Activated CD8-positive, alpha-beta T cell treated with anti-CD3 and anti-CD28 coated beads for 36 hours (primary cell): ENCODE measurements at places on chromosomes 7 and 10.

- DNase-seq, result no peak
These were observed 316.2 kb downstream of the CAMK1D start for GRCh38 chr10:12665501-12665900.

DNA sequence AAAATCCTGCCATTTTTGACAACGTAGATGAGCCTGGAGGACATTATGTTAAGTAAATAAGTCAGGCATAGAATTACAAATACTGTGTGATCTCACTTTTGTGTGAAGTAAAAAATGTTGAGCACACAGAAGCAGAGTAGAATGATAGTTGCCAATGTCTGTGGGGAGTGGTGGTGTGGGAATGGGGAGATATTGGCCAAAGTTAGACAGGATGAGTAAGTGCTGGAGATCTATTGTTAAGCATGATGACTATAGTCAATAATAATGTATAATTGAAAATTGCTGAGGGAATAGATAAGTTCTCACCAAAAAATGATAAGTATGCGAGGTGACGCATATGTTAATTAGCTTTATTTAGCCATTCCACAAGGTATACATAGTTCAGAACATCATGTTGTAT is 92.0 kb downstream of the GPR85 start:
- no peak for DNase-seq

DNA sequence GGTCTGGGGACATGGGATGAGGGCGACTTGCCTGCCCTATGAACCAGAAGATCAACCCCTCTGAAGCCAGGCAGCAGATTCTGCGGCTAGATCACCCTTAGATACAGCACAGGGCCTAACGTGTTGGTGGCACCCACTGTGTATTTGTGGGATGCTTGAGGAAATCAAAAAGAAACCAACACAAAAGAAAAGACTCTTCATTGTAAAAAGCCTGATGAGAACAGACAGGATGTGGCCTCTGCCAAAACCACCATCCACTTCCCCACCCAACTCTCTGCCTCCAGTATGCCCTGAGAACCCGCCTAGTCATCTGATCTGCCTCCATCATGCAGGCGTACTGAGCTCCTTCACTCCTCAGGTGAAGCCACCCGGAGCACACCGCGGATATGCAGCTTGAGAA is 97.2 kb upstream of the INSYN2A start:
- DNase-seq, result peak; percentile 80

- no peak for DNase-seq
These were observed 139.7 kb downstream of the CALN1 start for GRCh38 chr7:72272479-72272878.

- no peak for DNase-seq
These were observed 203.1 kb downstream of the DPP6 start for GRCh38 chr7:154255324-154255723.

DNA sequence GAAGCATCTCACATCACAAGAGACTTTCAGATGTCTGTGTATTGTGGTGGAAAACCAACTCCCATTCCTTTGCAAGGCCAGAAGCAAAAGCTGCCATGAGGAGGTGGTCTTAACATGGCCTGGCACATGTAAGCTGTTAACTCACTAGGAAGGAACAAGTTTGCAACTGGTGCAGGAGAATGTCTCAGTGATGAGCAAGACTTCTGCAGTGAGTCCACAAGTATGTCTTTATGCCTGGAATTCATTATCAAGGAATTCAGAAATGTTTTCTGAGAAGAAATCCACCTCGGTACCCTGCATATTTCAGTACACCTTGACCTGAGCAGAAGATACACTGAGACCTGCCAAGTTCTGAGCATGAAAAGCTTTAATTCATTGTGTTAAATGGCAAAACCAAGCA is 1033.1 kb downstream of the NRG3 start:
- no peak for DNase-seq

- DNase-seq, result no peak
These were observed 195.0 kb downstream of the HGF start for GRCh38 chr7:81574723-81575326.

- no peak for DNase-seq
These were observed 39.9 kb downstream of the RALA start for GRCh38 chr7:39663263-39663662.

GRCh38 chr7:153099235-153099634 is 339.7 kb downstream of the ACTR3B start:
- DNase-seq, result no peak

DNA sequence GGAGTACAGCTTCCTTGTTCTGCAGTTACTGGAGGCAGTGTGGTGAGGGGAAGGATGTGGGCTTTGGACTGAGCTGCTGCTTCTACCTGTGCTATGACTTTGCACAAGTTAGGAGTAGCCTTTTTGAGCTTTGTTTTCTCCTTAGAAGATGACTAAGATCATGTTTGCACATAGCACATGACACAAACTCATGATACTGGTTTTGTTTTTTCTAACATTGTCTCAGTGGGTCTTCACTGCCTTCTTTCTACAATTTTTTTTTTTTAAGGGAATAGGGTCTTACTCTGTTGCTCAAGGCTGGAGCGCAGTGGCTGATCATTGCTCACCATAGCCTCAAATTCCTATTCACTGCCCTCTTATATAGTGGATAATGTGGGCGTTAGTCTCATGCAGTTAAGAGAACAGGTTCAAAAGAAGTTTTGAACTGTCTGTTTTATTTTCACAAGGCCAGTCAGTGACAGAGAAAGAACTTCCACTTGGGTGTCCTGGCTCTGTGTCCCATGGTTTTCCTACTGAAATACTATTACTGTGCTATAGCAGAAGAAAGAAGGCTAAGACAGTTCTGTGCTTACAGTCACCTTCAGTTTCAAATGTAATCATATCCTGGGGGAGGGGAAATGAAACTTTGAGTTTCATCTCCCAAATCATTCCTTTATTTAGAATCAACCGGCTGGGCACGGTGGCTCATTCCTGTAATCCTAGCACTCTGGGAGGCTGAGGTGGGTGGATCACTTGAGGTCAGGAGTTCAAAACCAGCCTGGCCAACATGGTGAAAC is 72.0 kb downstream of the KAT6B start:
- DNase-seq, result peak; percentile 52

GRCh38 chr10:124225467-124226270 is 132.3 kb upstream of the CHST15 start:
- peak; percentile 78 for DNase-seq

DNA sequence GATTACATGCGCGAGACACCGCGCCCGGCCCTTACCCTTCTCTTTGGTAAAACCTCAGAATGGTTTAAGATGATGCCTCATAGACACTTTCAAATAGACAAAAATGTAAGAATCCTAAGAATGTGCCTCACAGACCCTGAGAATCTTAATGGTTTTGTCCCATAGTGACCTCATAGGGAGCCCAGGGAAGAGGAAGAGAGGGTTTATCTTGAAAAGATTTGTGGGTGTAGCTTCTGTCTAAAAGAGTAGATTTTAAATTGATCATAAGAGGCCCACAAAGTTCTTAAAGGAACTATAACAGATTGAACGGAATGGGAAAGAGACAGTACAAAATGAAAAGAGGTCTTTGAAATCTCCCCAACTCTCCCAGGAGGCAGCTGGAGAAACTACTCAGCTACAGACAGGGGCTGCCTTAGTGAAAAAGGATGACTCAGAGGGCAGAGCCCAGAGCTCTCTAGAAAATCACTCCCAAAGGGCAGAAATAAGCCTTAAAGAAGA is 220.6 kb downstream of the ADRA2A start:
- DNase-seq, result no peak

- no peak for DNase-seq
These were observed 117.8 kb downstream of the THSD7A start for GRCh38 chr7:11714205-11714604.

- no peak for DNase-seq
These were observed 13.7 kb upstream of the CFAP69 start for GRCh38 chr7:90231304-90231703.

GRCh38 chr10:89646889-89647657 is 2.0 kb upstream of the PANK1 start:
- no peak for DNase-seq

- no peak for DNase-seq
These were observed 15.5 kb upstream of the PNPLA8 start for GRCh38 chr7:108541478-108541877.

DNA sequence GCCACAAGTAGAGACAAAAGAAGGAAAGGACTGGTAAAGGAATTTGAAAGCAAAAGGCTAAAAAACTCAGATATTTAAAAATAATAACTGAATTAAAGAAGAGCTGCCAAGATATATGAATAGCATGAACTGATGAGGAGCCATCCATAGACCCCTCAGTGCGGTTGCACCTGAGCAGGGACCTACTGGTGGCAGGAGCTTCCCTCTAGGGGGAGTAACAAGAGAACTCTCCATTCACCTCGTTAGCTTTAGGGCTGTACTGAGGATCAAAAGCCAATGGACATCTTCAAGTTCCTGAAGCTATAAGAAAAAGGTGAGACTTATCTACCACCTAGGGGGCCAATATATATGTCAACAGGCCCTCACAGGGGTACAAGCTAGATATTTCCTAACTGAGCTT is 27.8 kb upstream of the DOCK1 start:
- DNase-seq, result no peak

GRCh38 chr10:75452997-75453396 is 21.6 kb downstream of the LRMDA start:
- no peak for DNase-seq

GRCh38 chr10:12214763-12215218 is 18.8 kb downstream of the CDC123 start:
- peak; percentile 45 for DNase-seq

- no peak for DNase-seq
These were observed 32.4 kb downstream of the CCM2 start for GRCh38 chr7:45032421-45032820.

- DNase-seq, result no peak
These were observed 239.2 kb downstream of the RNLS start for GRCh38 chr10:88343761-88344484.

GRCh38 chr10:124196659-124197058 is 103.3 kb upstream of the CHST15 start:
- DNase-seq, result no peak

- DNase-seq, result no peak
These were observed 27.7 kb downstream of the KLRG2 start for GRCh38 chr7:139455789-139456188.

- DNase-seq, result no peak
These were observed 144.2 kb downstream of the SPAG6 start for GRCh38 chr10:22489467-22489866.

DNA sequence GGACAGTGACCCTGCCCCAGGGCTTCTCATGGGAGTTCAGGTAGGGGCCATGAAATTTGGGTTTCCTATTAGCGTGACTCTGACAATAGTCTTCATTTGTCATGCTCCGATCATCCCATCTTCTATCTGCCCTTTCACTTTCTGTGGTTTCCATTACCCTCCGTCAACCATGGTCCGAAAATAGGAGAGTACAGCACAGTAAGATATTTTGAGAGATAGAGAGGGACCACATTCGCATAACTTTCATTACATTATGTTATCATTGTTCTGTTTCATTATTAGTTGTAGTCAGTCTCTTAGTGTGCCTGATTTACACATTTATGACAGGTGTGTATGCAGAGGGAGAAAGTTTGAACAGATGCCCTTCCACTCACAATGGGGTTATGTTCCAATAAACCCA is 649.2 kb downstream of the SDK1 start:
- DNase-seq, result no peak

GRCh38 chr10:71125749-71126107 is 86.6 kb upstream of the UNC5B start:
- no peak for DNase-seq

DNA sequence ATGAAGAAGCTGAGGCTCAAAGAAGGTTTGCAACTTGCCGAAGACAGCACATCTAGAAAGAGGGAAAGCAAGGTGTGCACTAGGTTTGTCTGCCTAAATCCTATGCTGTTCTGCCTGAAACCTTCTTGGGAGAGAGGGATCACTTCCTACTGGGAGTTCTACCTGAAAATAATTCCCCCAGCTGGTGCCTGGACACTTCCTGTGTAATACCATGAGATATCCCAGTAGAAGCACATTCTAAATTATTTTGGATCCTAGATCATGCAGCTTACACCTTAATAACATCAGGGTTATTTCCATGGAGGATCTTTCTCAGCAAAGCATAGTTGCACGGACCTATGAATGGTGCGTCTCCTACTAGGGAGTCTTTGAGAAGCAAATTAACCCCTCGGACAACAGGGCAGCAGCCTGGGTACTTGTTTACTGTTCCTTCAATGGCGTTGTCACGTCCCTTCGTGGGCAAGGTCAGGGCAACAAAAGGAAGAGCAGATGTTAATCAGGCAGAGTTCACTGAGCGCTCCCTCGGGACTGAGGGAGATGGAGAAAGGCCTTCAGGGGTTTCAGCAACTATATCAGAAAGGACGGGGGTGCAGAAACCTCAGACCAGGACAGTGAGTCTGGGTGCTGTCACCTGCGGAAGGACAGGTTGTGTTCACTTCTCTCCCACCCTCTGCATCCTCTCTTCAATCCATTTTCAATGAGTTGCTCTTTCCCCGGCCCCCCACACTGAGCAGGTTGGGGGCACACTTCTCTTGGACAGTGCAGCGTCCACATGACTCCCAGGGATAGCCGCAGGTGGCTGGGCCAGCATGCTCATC is 44.0 kb downstream of the OAT start:
- DNase-seq, result no peak

GRCh38 chr7:46626261-46626660 is 705.2 kb upstream of the IGFBP3 start:
- DNase-seq, result no peak

- DNase-seq, result peak; percentile 82
These were observed 63.4 kb upstream of the DNAJB6 start for GRCh38 chr7:157273208-157274093.

DNA sequence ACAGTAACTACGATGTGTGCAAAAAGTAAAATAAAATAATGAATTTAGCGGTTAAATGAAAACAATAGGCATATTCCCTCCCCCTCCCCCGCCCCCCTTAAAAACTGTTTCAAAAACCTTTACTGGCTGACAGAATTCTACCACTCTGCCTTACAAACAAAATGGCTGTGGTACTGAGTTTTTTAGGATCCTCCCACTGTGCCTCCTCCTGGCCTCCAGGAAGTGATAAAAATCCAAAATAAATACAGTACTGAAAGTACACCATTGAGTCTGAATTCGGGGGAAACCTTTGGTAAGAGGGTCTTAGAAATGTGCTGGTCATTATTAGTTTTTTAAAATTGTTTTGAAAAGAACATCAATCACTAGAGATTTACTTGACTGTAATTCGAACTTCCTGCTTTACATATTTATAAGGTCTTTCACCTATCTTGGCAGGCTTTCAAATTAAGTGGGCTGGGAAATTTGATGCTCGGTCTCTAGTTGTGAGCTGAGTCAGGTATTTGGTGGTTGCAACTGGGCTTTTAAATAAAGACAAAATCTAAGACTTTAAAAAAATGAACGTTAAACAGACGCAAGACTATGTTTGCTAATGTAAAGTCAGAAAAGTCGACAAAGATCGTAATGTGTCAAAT is 32.5 kb upstream of the EPC1 start:
- peak; percentile 39 for DNase-seq

DNA sequence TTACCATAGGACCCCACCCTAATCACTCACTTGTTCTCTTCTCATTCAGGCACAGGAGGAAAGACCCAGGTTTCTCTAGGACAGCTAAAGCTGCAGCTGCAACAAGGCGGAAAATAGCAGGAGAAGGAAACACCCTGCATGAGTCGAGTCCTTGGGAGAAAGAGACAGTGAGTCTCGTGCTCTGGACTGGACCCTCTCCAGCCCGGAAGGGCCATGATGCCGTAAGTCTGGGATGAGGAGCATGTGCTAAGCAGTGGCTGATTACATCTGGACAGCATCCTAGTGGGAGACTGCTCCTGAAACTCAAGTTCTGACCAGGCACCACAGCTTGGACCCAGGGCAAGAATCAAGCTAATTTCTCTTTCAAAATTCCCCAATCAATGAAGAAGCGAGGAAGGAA is 39.4 kb downstream of the FBXW4 start:
- DNase-seq, result no peak

GRCh38 chr10:127151541-127151940 is 44.9 kb downstream of the INSYN2A start:
- DNase-seq, result no peak
